ENCODE measurements at places on chromosomes 5 and 9. TPM values are rescaled to one million over a fixed set of nuclear protein-coding genes. Genes with fewer than 3 reads are reported as not detected.

Gene LCN2
- total RNA-seq = not detected

DNA sequence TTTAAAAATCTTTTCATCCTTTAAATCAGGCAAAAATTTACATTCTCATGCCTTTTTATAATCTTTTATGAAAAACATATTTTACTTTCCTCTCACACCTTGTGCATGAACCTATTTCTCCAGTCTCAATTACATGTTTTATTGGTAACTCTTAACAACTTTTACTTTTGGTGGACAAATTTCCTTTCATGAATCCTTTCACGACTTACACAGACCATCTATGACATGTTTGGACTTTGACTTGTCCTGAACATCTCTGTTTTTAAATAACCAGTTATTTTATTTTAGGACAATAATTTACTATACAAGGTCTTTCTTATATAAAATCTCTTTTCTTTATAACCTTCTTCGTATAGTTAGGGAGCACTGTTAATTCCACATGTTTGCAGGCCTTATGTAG lies 26.5 kb upstream of the MTMR12 start:
- DNase-seq = no peak
- H3K4me1 ChIP-seq = no peaks in the 10 kb centered on the region
- H3K36me3 ChIP-seq = no peaks in the 10 kb centered on the region
- no peak overlapping the region for H3K27ac ChIP-seq
- H3K27me3 ChIP-seq = no peaks in the 10 kb centered on the region

DNA sequence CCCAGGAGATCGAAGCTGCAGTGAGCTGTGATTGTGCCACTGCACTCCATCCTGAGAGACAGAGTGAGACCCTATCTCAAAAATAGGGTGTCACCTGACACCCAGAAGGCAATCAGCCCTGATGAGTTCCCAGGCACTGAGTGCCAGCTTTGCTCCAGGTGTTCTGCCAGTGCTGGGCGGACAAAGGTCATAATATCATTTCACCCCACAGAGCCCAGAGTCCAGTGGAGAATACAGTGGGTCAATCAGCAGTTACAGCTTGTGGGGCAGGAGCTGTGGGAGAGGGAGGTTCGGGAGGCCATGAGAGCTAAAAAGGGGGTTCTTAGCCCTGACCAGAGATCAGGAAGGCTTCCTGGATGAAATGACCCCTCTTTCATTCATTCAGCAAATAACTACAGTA lies 24.4 kb upstream of the SH3RF2 start:
- no peaks in the 10 kb centered on the region for H3K4me1 ChIP-seq
- no peaks in the 10 kb centered on the region for H3K36me3 ChIP-seq
- H3K4me3 ChIP-seq = no peak overlapping the region
- no peak for DNase-seq

- H3K27ac ChIP-seq = no peak overlapping the region
- no peak for DNase-seq
- H3K4me1 ChIP-seq = no peaks in the 10 kb centered on the region
- H3K27me3 ChIP-seq = peaks cover 7% of the 10 kb centered on the region
- H3K36me3 ChIP-seq = no peaks in the 10 kb centered on the region
Measured at GRCh38 chr9:98391406-98391805, 136.0 kb upstream of the TBC1D2 start.

DNA sequence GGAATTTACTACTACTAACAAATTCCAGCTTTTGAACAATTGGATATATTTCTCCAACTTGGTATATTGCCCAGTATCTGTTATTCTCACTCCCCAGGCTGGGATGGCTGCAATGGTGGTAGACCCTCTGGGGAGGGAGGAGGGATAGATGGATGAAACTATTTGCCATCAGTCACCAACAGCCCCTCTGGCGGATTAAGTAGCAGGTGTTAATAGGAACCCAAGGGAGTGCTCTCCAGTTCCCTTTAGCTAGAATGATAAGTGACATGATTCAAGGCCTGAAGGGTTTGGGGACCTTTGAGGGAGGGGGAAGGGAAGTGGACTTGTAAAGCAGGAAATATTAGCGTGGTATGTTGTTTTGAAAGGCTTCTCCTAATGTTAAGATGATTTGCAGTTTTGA lies 824.0 kb upstream of the ARRDC3 start:
- H3K27me3 ChIP-seq = no peaks in the 10 kb centered on the region
- H3K27ac ChIP-seq = no peak overlapping the region
- H3K4me3 ChIP-seq = no peak overlapping the region
- H3K36me3 ChIP-seq = no peaks in the 10 kb centered on the region
- no peaks in the 10 kb centered on the region for H3K4me1 ChIP-seq

DNA sequence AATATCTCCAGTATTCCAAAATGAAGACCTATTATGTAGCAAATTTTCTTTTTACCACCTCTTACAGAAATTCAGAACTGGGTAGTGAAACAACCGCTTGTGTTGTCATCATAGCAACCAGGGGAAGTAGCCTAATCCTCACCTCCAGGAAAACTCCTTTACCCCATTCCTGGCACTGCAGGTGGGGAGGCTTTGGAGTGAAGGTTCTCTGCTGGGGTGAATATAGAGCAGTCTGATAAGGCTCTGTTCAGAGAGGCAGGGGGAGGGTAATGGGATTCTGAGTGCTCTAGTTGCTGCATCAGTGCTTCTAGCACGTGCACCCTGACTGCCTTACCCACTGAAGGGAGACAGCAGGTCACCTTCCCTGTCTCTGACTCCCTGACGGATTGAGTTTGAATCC lies 116.2 kb downstream of the MAN2A1 start:
- H3K4me3 ChIP-seq = no peak overlapping the region
- H3K27ac ChIP-seq = no peak overlapping the region
- no peaks in the 10 kb centered on the region for H3K4me1 ChIP-seq
- DNase-seq = no peak
- H3K27me3 ChIP-seq = no peaks in the 10 kb centered on the region
- H3K36me3 ChIP-seq = no peaks in the 10 kb centered on the region

DNA sequence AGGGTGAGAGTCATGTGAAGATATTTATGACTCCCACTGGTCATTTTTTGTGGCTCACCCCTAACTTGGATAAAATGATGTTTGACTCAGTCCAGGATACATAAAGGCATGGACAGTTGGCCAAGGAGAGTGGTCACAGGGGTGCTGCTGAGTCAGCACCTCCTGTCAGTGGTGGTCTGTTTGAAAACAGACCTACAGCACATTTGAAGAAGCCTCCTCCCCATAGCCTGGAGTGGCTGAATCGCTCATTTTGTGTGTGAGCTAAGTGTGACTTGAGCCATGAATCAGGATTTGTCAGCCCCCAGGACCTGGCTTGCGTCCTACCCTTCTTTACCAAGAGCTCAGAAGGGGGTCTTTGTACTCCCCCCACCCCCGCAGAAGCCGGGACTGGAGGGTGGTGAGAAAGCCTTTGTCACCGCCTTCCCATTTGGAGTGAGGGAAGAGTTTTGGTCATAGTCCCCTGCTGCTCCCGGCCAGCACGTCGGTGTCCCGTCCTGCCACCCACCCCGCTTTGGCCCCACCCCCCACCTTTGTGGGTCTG lies 35.6 kb downstream of the TRIO start:
- no peak overlapping the region for H3K4me3 ChIP-seq
- no peak for DNase-seq
- no peaks in the 10 kb centered on the region for H3K36me3 ChIP-seq
- no peak overlapping the region for H3K27ac ChIP-seq

DNA sequence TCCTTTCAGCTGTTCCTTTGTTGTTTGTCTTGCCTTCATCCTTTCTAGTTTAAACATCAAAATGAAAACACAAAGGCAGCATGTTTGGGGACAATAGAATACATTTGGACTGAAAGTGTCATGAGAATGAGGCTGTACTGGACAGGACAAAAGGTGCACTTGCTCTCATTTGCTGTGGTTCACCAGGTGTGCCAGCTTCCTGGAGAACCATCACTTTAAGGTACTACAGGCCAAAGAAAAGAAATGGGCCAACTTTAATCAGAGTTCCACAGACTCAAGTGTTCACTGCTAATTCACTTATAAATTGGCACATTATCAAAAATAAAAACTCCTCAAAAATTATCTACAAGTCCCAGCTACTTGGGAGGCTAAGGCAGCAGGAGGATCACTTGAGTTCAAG lies 53.8 kb downstream of the ABHD17B start:
- no peaks in the 10 kb centered on the region for H3K4me1 ChIP-seq
- no peak overlapping the region for H3K27ac ChIP-seq
- H3K4me3 ChIP-seq = no peak overlapping the region
- no peak for DNase-seq
- H3K27me3 ChIP-seq = no peaks in the 10 kb centered on the region

GRCh38 chr5:118637947-118638670 lies 350.2 kb downstream of the DTWD2 start:
- no peaks in the 10 kb centered on the region for H3K36me3 ChIP-seq
- H3K4me1 ChIP-seq = no peaks in the 10 kb centered on the region
- no peaks in the 10 kb centered on the region for H3K27me3 ChIP-seq
- DNase-seq = no peak
- H3K27ac ChIP-seq = peak overlapping the region; percentile 54

- no peaks in the 10 kb centered on the region for H3K36me3 ChIP-seq
- H3K4me3 ChIP-seq = no peak overlapping the region
- H3K27me3 ChIP-seq = no peaks in the 10 kb centered on the region
- H3K27ac ChIP-seq = peak overlapping the region; percentile 43
- H3K4me1 ChIP-seq = peaks cover 3% of the 10 kb centered on the region
Measured at GRCh38 chr9:133151041-133151440, 12.7 kb downstream of the GBGT1 start.

All from breast epithelium (tissue), 4 donors.